Stimulated activated naive B cell treated with anti-CD40 and anti-IgM and Interleukin-4, amounts not matched to agents 10 μg/mL and 1 μg/mL and 100 μg/mL, for 72 hours (primary cell): ENCODE measurements at places on chromosomes 5 and 9.

GRCh38 chr9:111190347-111190746, 139.7 kb downstream of the OR2K2 start:
- no peaks in the 10 kb centered on the region for H3K4me1 ChIP-seq
- no peak overlapping the region for H3K4me3 ChIP-seq
- no peaks in the 10 kb centered on the region for H3K36me3 ChIP-seq
- peaks cover 7% of the 10 kb centered on the region for H3K27me3 ChIP-seq

GRCh38 chr5:1172670-1173404, 28.6 kb upstream of the SLC6A19 start:
- no peak for DNase-seq
- H3K27ac ChIP-seq, result no peak overlapping the region
- peaks cover 29% of the 10 kb centered on the region for H3K27me3 ChIP-seq

DNA sequence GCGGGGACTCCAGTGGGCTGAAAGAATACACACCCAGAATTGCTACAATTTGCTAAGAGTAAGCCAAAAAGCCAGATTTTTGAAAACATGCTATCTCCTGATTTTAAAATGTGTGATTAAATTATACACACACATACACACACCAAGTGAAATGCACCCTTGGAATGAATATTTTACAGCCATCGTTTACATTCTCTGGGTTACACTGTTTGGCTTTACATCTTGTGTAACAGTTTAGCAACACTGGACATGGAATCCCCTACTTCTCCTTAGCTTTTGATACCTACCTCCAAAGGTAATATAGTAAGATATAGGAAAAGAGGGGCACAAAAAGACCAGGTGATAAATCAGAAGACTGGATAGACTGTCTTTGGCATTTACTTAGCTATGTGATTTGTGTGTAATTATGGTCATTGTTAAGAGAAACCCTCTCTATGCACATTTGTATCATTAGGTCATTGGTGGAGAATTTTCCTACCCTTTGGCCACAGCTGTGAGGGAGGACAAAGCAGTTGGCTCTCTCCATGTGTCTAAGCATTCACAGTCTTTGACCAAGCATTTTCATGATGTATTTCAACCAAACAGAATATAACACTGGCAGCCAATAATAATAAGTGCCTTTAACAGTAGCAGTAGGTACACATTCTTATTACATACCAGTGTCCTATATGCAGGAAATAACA, 7.6 kb downstream of the SVEP1 start:
- no peak overlapping the region for H3K27ac ChIP-seq
- H3K4me3 ChIP-seq, result no peak overlapping the region
- no peak for DNase-seq
- peaks cover 8% of the 10 kb centered on the region for H3K27me3 ChIP-seq
- H3K36me3 ChIP-seq, result no peaks in the 10 kb centered on the region

DNA sequence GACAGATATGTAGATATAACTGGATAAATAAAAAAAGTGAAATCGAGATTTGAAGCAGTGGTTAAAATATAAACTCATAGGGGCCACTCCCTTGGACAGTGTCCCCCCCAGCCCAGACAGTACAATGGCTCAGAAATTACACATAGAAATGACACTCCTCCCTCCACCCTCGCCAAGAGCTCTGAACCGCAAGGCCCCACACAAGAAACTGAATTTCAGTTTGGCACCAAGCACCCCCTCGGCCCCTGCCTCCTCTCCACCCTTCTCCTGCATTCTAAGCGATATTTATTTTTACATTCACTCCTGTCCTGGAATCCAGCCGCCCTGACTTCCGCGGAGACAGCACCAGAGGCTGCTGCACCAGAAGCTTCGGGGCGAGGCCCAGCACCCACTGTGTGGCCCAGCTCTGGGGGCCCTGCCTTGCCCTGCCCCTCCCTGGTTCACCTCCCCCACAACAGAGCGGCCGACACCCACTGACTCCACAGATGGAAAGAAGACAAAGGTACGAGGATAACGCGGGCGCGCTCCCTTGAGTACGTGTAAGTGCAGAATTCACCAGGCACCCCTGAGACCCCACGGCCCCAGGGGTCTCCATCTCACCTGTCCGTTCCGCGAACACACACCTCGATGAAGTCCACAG, 11.0 kb downstream of the STC2 start:
- H3K4me3 ChIP-seq, result no peak overlapping the region
- H3K36me3 ChIP-seq, result no peaks in the 10 kb centered on the region
- peaks cover 67% of the 10 kb centered on the region for H3K27me3 ChIP-seq

DNA sequence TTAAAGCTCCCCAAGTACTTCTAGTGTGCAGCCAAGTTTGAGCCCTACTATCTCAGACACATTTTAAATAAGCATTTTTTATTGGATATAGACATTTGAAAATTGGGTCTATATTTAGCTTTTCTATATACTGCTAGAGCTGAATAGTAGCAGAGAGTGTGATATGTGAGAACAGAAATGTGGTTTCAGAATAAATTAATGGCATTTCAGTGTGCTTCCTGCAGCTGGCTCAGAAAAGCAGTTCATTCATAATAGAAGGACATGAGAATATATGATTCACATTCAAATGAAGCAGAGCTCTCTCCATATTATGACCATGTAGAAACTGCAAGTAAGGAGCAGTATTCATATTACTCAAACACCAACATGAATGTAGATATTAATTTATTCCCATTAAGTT, 464.0 kb downstream of the PTPRD start:
- no peaks in the 10 kb centered on the region for H3K27me3 ChIP-seq
- H3K4me1 ChIP-seq, result no peaks in the 10 kb centered on the region
- no peak for DNase-seq
- no peak overlapping the region for H3K27ac ChIP-seq
- no peaks in the 10 kb centered on the region for H3K36me3 ChIP-seq
